ENCODE measurements at places on chromosomes 11 and 22.
A peak's percentile ranks its signal among the peaks of the same experiment; 100 is the strongest.

GRCh38 chr11:32039149-32039548, 51.7 kb upstream of the RCN1 start:
- DNase-seq, result no peak

GRCh38 chr11:73480677-73481076, 104.5 kb downstream of the RELT start:
- DNase-seq, result no peak

DNA sequence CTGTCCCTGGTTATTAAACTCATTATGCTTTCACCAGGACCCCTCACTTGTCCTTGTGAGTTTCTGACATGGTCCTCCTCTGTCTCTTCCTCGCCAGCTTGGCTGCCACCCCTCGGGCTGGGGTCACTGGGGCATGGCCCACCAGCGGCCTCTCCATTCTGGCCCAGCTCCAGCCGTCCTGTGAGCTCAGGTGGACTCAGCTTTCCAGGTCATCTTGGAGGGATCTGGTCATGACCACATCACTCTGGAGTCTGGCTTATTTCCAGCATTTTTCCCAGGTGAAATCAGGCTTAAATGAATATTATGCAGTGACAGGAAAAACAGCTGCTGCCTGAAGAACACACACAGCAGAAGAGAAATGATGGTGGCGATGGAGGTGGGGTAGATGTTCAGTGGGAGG, 224.5 kb downstream of the ADAMTS15 start:
- DNase-seq, result no peak

DNA sequence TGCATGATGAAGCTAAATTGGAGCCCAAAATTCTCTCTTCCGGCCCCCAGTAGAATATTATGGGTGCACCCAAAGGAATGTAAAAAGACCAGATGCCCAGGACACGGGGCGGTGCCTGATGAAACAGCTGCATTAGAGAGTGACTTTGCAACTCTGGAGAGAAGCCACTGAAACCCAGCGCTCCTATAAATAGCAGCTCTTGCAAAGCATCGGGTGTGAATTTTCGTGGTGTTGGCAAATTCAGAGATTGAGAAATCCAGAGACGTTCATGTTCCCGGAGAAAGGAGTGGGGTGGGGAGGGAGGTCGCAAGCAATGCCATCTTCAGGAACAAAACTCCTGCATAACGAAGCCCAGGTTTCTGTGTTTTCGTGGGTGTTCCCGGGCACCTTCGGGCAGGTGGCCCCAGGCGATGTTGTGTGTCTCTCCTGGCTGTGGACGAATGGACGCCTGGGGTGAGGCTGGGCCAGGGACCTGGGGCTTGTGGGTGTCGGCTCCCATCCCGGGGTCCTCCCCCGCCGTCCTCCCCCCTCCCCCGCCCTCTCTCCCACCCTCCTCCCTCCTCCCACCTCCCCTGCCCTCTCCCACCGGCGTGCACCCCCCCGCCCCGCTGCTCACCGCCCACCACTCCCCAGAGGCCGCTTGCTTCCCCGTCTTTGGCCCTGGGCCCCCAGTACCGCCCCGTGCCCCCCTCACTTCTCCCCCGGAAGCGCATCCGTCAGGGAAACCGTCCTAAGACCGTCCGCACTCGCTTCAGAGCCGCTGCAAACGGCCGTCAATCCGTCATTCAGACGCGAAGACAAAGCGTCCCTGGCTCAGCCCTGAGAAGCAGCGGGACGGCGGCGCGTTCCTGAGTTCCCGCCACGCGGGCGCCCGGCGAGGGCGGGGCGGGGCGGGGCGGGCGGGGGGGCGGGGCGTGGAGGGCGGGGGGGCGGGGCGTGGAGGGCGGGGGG, 26.7 kb upstream of the TOLLIP start:
- DNase-seq, result peak; percentile 61

DNA sequence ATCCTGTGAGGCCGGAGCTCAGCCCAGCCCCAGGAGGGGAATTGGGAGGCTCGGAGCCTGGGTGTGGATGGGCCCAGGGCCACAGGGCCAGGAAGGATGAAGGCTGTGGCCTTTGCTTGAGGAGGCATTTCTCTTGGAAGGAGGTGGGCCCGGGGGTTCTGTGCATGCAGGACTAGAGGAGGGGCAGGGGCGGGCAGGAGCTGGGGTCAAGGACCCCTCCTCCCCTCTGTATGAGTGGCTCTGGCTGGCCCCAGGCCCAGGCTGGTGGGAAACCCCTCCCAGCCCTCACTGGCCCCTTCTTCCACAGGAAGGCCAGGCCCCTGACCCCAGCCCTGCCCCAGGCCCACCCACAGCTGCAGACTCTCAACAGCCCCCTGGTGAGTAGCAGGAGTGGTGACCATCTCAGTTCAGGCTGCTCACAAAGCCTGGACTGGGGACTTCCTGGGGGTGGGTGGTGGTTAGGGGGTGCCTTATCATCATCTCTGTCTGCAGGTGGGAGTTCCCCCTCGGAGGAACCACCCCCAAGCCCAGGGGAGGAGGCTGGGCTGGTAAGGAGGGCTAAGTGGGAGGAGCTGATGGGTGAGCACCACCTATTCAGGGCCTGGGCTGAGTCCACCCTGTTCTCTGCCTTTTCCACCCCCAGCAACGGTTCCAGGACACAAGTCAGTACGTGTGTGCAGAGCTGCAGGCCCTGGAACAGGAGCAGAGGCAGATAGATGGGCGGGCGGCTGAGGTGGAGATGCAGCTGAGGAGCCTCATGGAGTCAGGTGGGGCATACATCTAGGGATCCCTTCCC, 6.0 kb downstream of the KCNK7 start:
- DNase-seq, result no peak

- no peak for DNase-seq
Measured at GRCh38 chr11:120383518-120384155, 47.4 kb downstream of the ARHGEF12 start.

DNA sequence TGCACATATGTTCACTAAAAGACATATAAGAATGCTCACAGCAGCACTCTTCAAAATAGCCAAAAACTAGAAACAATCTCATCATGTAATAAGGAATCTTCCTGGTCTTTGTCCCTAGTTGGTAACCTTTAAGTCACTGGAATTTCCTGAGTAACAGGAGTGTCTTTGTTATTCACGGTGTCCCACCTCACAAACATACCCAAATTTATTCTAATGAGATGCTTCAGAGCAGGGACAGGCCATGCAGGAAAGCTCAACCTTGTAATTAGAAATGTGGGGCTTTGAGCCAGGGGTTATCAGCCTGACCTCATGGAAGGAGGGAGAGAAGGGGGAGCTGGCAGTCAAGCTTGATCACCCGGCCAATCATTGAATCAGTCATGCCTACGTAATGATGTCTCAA, 40.3 kb upstream of the NFRKB start:
- DNase-seq, result no peak

DNA sequence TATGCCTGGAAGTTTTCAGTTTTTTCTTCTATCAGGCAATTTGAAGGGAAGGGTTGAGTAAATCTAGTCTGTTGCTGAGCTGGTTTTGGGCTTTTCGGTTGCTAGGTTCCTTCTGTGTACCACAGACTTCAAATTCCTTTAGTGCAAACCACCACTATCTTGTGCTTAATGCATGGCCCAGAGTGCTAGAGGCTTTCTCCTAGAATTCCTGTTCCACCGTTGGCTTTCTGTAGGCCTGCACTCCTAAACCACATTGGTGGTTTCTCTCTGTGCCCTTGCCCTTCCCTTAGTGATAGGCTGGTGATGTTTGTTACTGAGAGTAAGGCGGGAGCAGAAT, 47.1 kb upstream of the CTSC start:
- no peak for DNase-seq

- DNase-seq, result no peak
Measured at GRCh38 chr11:120657306-120658070, 145.9 kb downstream of the GRIK4 start.

GRCh38 chr11:10913075-10913474, 55.2 kb upstream of the ZBED5 start:
- no peak for DNase-seq

GRCh38 chr11:20026629-20027555, 133.4 kb downstream of the DBX1 start:
- DNase-seq, result no peak

- no peak for DNase-seq
Measured at GRCh38 chr11:108758458-108758857, 93.6 kb downstream of the DDX10 start.

DNA sequence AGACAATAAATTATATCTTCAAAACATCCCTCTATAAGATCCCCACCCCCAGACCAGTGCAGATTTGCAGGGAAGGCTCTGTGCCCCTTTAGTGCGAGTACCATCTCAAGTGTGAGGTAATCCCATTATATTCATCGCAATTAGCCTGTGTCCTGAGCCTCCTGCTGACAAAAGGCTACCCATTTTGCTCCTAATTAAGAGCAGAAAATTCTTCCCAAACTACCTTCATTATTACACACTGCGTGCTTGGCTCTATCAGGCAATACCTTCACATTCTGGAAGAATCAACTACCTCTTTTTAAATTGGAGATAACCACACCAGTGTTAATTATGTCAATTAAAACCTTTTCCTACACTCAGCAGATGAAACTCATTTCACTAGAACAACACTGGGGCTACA, 1133.4 kb upstream of the CCDC90B start:
- no peak for DNase-seq

GRCh38 chr22:46071451-46072109, 78.7 kb upstream of the PPARA start:
- peak; percentile 62 for DNase-seq

GRCh38 chr11:99117603-99118002, 96.9 kb downstream of the CNTN5 start:
- no peak for DNase-seq

DNA sequence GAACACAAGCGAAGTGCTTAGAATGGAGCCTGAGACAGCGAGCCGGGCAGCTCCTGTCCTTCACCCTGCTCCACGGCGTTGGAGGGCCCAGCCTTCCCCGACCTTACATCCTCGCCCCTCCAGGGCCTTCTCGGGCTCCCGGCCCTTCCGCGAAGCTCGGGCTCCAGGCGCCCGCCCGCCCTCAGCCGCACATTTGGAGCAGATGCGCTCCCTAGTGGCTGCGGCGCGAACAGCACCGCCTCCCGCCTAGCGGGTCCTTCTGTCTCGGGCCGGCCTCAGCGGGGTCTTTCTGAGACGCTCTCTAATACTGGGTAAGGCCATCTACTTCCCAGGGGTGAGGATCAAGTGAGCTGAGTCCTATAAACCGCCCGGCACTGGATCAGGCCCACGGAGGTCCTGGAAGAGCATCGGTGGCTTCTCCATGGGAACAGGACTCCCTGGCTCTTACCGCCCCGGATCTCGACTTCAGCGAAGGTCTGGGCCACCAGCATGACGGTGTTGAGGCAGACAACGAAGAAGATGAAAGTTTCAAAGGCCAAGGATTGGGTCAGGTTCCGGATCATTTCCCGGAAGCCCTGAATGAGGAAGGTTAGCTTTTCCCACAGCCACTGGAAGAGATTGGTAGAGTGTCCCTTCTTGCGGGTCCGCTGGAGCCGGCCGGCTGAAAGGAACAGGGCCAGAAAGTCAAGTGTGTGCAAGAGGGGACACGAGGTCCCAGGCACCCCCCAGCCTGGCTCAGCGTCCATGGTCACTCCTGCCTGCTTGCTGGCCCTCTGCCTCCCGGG, 3.7 kb downstream of the CATSPER1 start:
- peak; percentile 76 for DNase-seq

DNA sequence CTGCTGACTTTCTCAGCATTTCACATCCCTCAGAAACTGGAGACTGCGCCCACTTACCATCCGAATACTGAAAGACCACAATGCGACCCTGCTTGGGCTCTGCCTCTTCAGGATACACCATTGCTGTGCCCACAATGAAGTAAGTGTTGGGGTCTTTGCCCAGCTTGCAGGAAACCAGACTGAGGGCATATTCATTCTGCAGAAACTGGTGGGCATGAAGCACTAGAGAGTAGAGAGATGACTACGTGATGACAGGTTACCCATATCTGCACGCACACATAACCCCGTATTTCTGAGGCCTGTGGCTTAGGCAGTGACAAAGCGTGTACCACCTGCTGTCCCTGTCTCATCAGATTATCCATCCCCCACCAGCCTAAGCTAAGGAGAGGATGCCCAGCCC, 14.6 kb upstream of the VWCE start:
- no peak for DNase-seq

- DNase-seq, result no peak
Measured at GRCh38 chr11:47986742-47987141, 6.4 kb downstream of the PTPRJ start.

GRCh38 chr11:61679296-61679695, 895 bp upstream of the DAGLA start:
- DNase-seq, result no peak

DNA sequence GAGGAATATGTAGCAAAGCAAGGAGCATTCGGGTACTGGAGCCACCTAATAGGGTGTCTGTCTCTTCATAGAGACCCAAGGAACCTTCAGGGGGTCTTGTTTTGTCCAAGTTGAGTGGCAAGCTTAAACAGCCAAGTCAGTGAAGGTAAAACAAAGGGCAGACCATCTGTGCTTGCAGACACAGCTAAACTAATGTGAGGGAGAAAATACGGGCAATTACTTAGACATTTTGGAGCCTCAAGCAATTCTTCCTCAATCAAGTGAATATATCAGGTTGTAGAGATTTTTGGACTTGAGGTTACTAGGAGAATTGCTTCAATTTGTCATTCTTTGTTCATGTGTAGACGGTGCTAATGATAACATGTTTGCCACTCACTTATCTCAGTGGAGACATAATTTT, 148.2 kb upstream of the ARHGAP20 start:
- DNase-seq, result no peak

DNA sequence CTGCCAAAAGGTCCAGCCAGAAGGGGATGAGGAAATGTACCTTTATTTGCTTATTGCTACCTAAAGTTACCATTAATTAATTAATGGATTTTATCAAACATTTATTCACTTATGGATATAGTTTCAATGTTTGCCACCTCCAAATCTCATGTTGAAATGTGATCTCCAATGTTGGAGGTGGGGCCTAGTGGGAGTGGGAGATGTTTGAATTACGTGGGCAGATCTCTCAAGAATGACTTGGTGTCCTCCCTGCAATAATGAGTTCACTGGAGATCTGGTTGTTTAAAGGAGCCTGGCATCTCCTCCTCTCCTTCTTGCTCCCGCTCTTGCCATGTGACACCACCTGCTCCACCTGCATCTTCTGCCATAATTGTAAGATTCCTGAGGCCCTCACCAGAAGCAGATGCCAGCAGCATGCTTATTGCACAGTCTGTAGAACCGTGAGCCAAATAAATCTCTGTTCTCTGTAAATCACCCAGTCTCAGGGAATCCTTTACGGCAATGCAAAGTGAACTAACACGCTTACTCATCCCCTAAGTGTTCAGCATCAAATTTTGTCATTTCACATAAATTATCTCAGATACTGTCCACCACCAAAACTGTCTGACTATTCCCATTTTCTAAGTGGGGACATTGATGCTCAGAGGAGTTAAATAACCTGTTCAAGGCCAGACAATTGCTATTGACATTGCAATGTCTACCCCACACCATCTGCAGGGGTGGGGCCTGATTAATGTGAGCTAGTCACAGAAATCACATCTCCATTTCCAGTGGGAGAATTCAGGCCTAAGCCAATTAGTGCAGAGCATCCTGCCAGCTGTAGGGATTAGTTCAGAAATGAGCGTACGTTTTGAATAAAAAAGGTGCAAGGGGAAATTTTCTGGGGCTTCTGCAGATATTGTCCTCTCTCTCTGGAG, 51.6 kb upstream of the SYN3 start:
- DNase-seq, result no peak

GRCh38 chr11:89626366-89626765, 83.7 kb upstream of the TRIM77 start:
- no peak for DNase-seq

GRCh38 chr11:118663902-118664301, 15.5 kb downstream of the TREH start:
- no peak for DNase-seq
